Type B pancreatic cell (in vitro differentiated cells): ENCODE measurements at places on chromosomes 2 and 18. TPM values are rescaled to one million over a fixed set of nuclear protein-coding genes. Genes with fewer than 3 reads are reported as not detected.

FOXD4L1 gene
- total RNA-seq = 0.48 TPM in 1 of 2 replicates, not detected in the other

VWC2L gene
- total RNA-seq = 0.17 and 0.31 TPM in 2 replicates

ICOS gene
- not detected in 2 replicates for total RNA-seq

CNDP1 gene
- total RNA-seq = 0.48 and 0.67 TPM in 2 replicates

VWA3B gene
- 0.38 and 4.1 TPM in 2 replicates for total RNA-seq

CD8A gene
- 0.17 and 0.34 TPM in 2 replicates for total RNA-seq

REEP1 gene
- 6.4 and 14.1 TPM in 2 replicates for total RNA-seq

PLEK gene
- not detected in 2 replicates for total RNA-seq

GRCh38 chr18:23922939-23923338 lies 91.6 kb upstream of the TTC39C start:
- DNase-seq = no peak
- no peak overlapping the region for H3K4me3 ChIP-seq
- peaks cover 20% of the 10 kb centered on the region for H3K27me3 ChIP-seq
- no peaks in the 10 kb centered on the region for H3K36me3 ChIP-seq
- no peak overlapping the region for H3K27ac ChIP-seq

DNA sequence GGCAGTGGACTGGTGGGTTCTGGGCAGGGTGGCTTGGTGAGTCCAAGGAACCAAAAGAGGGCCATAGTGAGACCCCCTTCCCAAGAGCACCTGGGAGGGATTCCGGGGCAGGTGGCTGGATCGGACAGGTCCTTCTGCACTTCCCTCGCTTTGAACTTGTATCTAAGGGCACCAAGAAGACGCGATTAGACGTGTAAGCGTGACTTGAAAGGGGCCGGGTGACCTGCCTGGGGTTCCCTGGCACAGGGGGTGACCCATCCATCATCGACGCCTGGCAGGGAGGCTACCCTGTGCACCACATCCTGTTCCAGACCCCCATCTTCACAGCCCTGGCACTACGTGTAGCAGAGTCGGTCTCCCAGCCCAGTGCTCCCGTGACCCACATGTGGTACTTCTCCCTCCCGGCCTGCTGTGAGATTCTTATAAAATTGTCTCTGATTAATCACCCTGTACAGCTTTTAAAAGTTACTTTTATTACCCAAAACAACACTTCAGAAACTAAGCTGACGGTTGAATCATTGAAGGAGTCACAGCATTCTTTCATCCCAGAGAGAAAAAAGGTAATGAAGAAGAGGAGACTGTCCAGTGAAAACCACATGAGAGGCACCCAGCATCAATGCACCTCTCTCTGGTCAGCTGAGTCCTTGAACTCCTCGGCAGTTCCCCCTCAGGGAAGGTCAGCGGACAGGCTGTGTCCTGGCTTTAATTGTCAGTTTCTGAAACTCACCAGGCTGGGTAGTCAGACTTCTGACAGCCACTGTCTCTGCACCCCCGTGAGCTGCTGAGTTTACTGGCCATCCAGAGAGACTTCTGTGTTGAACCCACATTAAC lies 13.0 kb downstream of the SH3BP4 start:
- H3K27me3 ChIP-seq = no peaks in the 10 kb centered on the region
- no peak for DNase-seq
- peaks cover 58% of the 10 kb centered on the region for H3K4me1 ChIP-seq
- peaks cover 28% of the 10 kb centered on the region for H3K36me3 ChIP-seq
- H3K4me3 ChIP-seq = no peak overlapping the region

- H3K27ac ChIP-seq = peak overlapping the region; percentile 91
- no peaks in the 10 kb centered on the region for H3K27me3 ChIP-seq
Measured at GRCh38 chr18:9101730-9102507, 580 bp upstream of the NDUFV2 start.

DNA sequence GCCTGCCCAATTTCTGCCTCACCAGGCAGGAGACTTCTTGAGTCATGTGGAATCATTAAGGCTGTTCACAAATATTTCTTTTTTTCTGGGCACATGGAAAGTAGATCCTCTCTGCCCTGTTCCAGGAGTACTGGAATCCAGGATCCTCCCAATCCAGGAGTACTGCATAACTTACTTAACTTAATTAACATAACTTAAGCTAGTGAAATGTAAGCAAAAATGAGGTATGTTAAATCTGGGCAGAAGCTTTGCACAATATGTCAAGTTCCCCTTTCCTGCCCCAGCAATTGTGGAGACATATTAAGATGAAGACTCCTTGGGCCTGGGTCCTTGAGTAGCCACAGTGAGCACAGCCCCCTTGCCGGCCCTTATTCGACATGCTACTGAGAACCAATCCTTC lies 3.2 kb downstream of the CD207 start:
- H3K27me3 ChIP-seq = peaks cover 65% of the 10 kb centered on the region
- H3K4me1 ChIP-seq = no peaks in the 10 kb centered on the region
- H3K4me3 ChIP-seq = no peak overlapping the region
- H3K27ac ChIP-seq = no peak overlapping the region
- H3K36me3 ChIP-seq = no peaks in the 10 kb centered on the region
- DNase-seq = no peak

DNA sequence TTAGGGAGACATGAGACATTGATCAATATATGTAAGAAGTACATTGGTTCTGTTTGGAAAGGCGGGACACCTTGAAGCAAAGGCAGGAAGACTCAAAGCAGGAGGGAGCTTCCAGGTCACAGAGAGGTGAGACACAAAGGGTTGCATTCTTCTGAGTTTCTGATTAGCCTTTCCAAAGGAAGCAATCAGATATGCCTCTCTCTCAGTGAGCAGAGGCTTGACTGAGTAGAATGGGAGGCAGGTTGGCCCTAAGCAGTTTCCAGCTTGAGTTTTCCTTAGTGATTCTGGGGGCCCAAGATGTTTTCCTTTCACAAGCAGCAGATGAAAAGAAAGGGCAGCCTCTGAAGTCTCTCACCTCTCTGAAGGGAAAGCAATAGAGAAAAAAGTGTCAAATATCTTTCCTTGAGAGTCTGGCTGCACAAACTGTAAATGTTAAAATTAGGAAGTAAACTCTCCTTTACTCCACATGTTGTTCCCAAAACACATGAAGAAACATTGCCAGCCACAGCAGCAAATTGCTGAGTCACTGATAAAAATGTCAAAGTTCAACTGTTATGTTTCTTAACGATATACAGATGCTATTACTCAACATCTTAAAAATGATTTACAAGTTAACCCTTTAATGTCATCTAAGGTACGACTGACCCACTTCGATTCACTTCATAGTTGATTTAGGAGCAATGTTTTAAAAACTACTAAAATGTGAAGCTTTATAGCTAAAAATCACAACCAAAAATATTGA lies 40.3 kb downstream of the CYB5A start:
- peak overlapping the region; percentile 72 for H3K27ac ChIP-seq
- H3K4me1 ChIP-seq = peaks cover 31% of the 10 kb centered on the region
- H3K27me3 ChIP-seq = no peaks in the 10 kb centered on the region
- H3K4me3 ChIP-seq = peak overlapping the region; percentile 47
- H3K36me3 ChIP-seq = peaks cover 25% of the 10 kb centered on the region
